Tibial nerve (tissue), 4 donors: ENCODE measurements at places on chromosomes 5 and 9. TPM values are rescaled to one million over a fixed set of nuclear protein-coding genes. Genes with fewer than 3 reads are reported as not detected.

- no peak overlapping the region for H3K4me3 ChIP-seq
- no peak overlapping the region for H3K27ac ChIP-seq
- no peak for DNase-seq
- H3K36me3 ChIP-seq = no peaks in the 10 kb centered on the region
- no peaks in the 10 kb centered on the region for H3K27me3 ChIP-seq
Observed at GRCh38 chr5:88813805-88814575, 69.0 kb downstream of the MEF2C start.

GRCh38 chr5:173454361-173454735 is 126.1 kb upstream of the STC2 start:
- DNase-seq = no peak
- no peak overlapping the region for H3K27ac ChIP-seq
- H3K36me3 ChIP-seq = no peaks in the 10 kb centered on the region
- no peaks in the 10 kb centered on the region for H3K27me3 ChIP-seq

AK8 gene
- total RNA-seq = 0.84 TPM

GRCh38 chr5:14228219-14228618 is 85.1 kb downstream of the TRIO start:
- H3K4me3 ChIP-seq = no peak overlapping the region
- no peaks in the 10 kb centered on the region for H3K27me3 ChIP-seq
- DNase-seq = no peak
- no peaks in the 10 kb centered on the region for H3K4me1 ChIP-seq
- no peaks in the 10 kb centered on the region for H3K36me3 ChIP-seq

FBXO4 gene
- 23.5 TPM for total RNA-seq

CDK7 gene
- 5.2 TPM for total RNA-seq

UNC5A gene
- total RNA-seq = not detected

DNA sequence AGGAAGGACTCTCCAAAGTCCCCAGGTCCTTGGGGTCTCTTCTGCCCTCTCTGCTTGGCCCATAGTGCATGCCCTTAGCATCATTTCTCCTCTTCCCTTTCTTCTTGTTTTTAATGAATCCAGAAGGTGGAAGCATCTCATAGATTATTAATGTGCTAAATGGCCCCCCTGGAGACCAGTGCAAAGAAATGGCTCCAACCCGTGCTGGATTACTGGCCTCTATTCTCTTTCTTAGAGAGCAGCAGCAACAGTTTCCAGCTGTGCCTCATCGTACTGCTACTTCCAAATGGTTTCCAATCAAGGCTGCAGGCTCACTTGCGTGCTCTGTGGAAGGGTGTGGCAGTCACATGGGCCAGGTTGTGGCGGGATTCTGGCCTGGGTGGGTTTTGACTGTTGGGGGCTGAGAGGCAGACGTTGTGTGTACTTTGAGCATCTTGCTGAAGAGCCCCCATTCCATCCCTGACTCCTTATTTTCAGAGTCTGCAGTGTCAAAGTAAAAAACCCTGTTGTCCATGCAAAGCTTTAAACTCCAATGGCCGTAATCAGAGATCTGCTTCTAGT is 139.7 kb downstream of the GABBR2 start:
- no peak overlapping the region for H3K4me3 ChIP-seq

GRCh38 chr5:176770431-176770830 is 39.9 kb upstream of the UNC5A start:
- no peak overlapping the region for H3K4me3 ChIP-seq
- H3K36me3 ChIP-seq = no peaks in the 10 kb centered on the region
- no peak for DNase-seq
- no peak overlapping the region for H3K27ac ChIP-seq
- no peaks in the 10 kb centered on the region for H3K4me1 ChIP-seq
